ENCODE measurements at places on chromosomes 1 and 21. TPM values are rescaled to one million over a fixed set of nuclear protein-coding genes. Genes with fewer than 3 reads are reported as not detected.

DNA sequence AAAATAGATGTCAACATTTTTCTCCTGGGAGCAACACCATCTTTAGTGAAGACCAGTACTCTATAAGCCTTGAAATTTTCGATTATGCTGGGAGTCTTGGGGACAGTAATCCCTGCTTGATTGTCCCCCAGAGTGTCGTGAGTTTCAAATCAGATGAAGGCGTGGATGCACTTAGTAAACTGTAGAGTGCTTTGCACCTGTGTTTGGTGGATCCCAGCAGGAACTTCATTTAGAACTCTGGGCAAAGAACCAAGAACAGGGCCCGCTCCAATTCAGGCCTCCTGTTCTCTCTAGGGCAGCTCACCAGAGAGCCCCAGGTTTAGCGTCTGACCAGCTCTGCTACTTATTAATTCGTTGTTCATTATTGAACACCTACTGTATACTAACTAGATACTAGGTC, 1.5 kb downstream of the GPX7 start:
- DNase-seq, result no peak

TMPRSS3 gene
- polyA plus RNA-seq, result not detected

DNA sequence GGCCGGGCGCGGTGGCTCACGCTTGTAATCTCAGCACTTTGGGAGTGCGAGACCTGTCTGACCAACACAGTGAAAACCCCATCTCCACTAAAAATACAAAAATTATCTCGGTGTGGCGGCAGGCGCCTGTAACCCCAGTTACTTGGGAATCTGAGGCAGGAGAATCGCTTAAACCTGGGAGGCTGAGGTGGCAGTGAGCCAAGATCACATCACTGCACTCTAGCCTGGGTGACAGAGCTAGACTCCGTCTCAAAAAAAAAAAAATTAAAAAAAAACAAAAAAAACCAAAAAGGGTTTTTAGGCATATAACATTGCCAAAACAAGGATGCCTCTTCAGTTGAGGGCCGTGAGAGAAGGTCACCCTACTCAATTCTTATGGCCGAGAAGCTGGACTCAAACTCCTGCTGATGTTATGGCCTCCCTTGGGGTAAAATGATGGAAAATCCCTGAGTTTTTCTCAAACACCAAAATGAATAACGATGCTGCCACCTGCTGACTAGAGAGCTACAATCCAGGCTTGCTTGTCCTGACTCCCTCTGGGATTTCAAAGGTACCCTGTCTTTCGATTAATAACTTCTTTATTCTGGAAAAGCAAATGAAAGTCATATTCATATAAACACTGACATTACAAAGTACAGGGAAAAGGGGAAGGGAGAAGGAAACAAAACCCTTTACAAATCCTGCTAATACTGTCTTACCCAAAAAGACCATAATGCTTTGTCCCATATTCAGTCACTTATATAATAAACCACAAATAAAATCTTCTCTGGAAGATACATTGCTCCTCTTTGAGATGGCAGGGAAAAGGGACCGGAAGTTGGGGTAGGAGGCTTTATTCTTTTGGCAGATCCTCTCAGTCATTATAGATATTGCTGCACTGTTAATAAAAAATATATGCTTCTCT, 10.7 kb downstream of the RAB42 start:
- DNase-seq, result no peak

HTR6 gene
- polyA plus RNA-seq, result not detected

- no peak for DNase-seq
These were observed 17.2 kb downstream of the OMA1 start for GRCh38 chr1:58529284-58529683.

AMY1B gene
- not detected for polyA plus RNA-seq

GRCh38 chr1:29469457-29469856, 233.1 kb downstream of the PTPRU start:
- no peak for DNase-seq

DNA sequence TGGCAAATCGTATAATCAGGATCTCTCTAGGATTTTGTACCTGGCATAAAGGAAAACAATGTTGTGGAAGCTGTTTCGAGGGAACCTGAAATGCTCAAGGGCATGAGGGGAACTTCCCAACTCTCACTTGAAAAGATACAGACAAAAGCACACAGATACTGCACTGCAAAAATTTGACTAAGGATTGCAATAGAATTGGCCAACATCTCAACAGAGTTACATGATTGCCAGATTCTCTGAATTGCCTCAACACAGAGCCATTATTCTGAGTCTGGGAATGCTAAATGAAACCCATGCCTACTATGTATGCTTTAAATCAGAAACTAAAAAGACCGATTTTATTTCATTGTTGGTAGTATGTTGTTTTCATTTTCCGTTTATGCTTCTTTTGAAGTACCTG, 16.0 kb downstream of the KRTAP19-8 start:
- no peak for DNase-seq

RIPPLY3 gene
- polyA plus RNA-seq, result not detected

DNA sequence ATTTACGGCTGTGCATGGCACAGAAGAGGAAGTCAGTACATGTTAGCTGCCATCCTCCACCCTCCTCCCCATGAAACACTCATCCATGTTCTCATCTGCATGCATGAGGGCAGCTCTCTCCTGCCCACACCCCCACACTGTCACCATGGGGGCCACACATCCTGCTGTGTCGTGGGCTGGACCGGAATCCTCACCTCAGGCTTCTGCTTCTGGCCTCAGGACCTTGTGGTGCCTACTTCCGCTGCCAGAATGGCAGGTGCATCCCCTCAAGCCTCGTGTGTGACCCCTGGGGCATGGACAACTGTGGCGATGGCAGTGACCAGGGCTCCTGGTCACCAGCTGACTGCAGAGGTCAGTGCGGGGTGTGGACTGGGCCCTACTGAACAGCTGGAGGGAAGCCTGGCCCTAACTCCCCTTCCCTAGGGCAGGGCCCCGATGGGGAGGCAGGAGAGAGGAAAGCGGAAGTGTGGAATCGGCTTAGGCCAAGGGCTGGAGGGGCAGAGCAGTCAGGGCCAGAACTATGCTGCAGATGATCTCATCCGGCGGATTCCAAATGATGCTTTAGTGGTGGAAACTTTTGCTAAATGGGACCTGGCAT, 3.8 kb downstream of the LDLRAD2 start:
- DNase-seq, result no peak

SDHC gene
- polyA plus RNA-seq, result 256 TPM

DNA sequence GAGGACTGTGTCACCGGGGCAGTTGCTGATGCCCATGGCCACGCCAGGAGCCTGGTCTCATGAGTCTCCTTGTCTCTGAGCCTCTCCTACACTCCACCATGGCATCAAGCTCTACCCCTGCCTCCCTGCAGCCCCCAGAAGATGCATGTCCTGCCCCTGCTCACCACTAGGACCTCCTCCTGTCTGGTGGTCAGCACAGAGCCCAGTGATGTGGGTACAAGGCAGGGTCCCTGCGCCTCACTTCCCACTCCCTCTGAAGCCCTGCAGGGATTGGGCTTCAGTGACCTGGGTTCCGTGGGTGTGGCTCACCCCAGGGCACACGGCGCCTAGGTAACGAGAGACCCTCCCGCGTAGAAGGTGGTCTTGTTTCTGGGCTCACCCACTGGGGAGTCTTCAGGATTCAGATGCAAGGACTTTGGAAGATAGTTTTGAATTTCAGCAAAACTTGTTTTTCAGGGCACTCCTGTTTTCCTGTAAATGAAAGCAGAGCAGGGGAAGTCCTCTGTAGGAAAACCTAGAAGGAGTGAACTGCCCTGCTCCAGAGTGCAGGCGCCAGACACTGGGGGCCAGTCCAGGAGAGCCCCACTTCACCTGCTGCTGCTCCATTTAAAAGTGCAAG, 2.8 kb downstream of the COL18A1 start:
- DNase-seq, result no peak

CELA3A gene
- polyA plus RNA-seq, result 0.68 TPM

GRCh38 chr1:96674915-96675314, 46.7 kb upstream of the PTBP2 start:
- no peak for DNase-seq

All from heart left ventricle (tissue), 16 donors.